Ecto neural progenitor cell (in vitro differentiated cells): ENCODE measurements at places on chromosomes 5 and 9.

DNA sequence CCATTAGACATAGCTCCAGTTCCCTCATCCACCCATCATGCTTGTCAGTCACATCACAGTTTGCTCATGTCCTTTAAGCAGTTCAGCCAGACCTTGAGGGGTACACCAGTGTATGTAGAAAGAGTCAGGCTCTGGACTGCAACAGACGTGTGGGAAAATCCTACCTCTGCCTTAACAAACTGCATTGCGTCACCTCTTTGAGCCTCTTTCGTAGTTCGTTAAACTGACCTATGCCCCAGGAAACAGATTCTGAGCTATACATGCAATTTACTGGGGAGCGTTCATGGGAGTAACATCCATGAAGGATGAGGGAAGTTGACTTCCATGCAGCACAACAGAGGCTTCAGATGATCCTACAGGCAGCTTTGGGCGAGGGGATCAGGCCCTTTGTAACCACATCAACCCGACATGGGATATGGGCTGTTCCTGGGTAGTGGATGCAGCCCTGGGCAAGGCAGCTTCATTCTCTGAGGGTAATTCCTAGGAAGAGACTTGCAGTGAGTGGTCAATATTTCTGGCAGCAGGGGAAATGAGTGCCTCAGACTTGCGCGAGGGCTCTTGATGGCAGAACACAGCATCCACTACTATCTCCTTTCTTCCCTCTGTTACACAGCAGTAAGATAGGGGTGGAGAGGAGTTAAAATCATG is 4.3 kb downstream of the SPINK4 start:
- no peak for DNase-seq

GRCh38 chr5:73380041-73380440 is 68.5 kb downstream of the FOXD1 start:
- DNase-seq, result no peak

GRCh38 chr5:20266066-20266465 is 278.1 kb upstream of the CDH18 start:
- no peak for DNase-seq

DNA sequence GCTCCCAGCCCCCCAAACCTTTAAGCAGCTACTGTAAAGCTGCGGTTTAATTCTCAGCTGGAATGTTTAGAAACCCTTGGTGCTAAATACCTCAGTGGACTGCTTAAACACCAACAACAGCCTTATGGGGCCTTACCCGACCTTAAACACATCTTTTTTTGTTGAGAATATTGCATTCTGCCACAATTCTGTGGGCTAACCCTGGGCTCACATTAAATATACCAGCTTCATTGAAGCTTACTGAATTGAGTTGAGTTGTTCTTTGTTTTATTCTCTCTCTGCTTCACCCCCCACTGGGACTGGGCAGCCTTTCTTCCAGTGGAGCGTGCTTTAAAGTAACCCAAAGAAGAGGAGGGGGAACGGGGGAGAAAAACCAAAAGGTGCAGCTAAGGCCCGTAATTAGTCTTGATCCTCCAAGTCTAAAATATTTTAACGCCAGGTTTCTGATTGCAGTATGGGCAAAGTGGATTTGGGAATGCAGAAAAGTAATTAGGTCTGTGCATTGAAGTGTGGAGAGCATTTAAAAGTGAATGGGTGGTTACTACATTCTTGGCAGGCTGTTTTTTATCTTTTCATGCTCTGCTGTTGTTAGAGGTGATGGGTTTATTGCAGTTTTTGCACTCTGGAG is 281.2 kb downstream of the NR2F1-AS1 start:
- peak; percentile 80 for DNase-seq

- no peak for DNase-seq
Observed at GRCh38 chr5:55344392-55344992, 36.7 kb downstream of the MTREX start.

- DNase-seq, result no peak
Observed at GRCh38 chr9:99973455-99973854, 67.0 kb downstream of the STX17 start.

DNA sequence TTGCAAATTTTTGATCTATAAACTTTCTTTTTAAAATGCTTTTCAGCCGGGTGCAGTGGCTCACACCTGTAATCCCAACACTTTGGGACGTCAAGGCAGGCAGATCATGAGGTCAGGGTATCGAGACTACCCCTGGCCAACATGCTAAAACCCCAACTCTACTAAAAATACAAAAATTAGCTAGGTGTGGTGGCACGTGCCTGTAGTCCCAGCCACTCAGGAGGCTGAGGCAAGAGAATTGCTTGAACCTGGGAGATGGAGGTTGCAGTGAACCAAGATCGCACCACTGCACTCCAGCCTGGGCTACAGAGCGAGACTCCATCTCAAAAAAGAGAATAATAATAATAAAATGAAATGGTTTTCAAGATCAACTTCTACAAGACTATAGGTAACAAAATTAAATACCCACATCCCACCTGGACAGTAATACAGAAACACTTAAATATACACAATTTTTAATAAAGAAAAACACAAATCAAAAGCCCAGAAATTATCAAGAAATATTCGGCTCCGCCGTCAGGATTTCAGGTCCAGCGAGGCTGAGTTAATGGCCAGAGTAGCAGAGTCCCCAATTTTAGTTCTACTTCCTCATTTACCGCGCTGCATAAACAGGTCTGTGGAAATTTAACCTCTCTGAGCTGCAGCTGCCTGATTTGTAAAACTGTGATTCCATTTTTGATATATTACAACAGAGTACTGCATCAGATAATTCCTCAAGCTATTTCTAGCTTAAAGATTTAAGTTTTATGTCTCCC is 4.0 kb downstream of the TUT7 start:
- DNase-seq, result no peak

- no peak for DNase-seq
Observed at GRCh38 chr5:109316634-109317033, 93.1 kb downstream of the PJA2 start.

DNA sequence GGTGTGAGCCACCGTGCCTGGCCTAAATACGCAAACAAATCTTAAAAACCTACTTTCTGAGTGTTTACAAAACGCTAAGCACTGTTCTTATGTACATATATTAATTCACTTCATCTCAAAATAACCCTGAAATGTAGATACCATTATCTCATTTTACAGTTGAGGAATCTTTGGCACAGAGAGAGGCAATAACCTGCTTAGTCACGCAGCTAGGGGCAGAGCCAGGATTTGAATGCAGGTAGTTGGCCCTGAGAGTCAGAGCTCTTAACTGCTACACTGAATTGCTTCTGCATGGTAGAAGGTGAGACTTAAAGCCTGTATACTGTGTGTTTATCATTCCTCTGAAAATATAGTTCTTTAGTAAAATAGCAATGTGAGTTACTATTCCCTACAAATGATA is 21.9 kb downstream of the ARHGEF37 start:
- DNase-seq, result no peak

- no peak for DNase-seq
Observed at GRCh38 chr5:4873652-4874051, 266.5 kb upstream of the ADAMTS16 start.

DNA sequence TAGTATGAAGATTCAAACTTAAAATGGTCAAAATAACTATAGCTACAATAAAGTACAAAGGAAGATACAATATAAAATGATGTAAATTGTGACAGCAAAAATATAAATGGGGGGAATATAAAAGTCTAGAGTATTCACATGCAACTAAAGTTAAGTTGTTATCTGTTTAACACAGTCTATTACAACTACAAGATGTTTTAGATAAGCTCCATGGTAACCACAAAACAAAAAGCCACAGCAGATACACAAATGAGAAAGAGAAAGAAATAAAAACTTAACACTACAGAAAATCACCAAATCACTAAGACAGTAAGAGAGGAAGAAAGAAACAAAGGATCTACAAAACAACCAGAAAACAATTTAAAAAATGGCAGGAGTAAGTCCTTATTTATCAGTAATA is 17.0 kb upstream of the SH3TC2 start:
- DNase-seq, result no peak

DNA sequence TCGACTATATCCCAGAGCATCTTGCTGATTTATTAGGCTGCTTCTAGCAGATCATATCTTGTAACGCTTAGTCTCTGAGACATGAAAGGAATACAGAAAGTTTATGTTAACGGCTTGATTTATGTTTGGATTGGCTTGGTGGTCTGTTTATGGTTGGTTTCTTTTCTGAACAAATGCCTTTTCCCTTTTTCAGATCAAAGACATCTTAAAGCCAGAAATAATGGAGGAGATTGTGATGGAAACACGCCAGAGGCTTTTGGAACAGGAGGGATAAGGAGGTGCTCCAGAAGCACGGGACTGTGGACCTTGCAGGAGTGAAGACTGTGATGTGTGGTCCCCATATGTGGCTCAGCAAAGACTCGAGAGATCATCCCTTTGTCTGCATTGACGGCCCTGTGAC is 9.9 kb downstream of the EXOSC2 start:
- no peak for DNase-seq

DNA sequence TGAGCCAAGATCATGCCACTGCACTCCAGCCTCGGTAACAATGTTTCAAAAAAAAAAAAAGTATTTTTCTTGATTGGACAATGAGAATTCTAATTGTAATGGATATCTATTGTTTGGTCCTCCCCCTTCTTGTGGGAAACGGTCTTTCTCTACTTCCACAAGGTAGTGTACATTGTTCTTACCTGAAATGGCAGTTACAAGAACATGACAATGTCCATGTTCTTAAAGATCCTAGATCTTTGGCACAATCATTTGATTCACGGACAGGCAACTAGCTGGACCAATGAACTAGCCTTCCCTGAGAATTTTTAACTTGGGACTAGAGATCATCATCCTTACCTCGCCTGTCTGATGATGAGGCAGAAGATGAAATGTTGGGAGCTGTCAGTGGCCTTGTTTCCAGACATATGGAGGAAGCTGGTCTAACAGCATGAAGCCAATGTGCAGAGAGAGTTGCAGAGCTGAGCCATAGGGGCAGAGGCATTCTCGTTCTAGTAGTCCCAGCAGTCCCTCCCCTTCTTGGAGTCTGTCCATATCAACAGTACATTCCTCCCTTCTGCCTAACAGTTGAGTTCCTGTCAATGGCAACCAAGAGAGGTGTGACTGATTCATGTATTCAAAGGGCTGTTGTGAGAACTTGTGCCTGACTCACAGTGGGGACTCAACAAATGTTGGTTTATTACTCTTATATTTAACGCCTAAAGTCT is 2.1 kb upstream of the MARCHF6 start:
- DNase-seq, result no peak

DNA sequence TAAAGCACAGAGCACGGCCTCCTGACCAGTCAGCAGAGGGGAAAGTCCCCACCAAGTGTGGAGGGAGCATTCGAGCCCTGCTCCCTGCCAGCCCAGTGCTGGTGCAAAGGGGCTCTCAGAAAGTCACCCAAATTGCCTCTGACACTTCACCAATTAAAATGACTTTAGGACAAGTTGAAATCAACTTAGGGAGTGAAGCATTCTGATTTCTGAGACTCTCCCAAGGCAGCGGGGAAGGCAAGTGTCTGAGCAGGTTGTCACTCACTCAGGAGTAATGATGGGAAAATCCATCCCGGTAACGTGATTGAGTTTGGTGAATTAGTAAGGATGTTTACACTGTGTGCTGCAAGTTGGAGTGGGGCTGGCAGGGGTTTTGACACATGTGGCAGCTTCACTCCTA is 73.7 kb downstream of the PCDH1 start:
- no peak for DNase-seq

DNA sequence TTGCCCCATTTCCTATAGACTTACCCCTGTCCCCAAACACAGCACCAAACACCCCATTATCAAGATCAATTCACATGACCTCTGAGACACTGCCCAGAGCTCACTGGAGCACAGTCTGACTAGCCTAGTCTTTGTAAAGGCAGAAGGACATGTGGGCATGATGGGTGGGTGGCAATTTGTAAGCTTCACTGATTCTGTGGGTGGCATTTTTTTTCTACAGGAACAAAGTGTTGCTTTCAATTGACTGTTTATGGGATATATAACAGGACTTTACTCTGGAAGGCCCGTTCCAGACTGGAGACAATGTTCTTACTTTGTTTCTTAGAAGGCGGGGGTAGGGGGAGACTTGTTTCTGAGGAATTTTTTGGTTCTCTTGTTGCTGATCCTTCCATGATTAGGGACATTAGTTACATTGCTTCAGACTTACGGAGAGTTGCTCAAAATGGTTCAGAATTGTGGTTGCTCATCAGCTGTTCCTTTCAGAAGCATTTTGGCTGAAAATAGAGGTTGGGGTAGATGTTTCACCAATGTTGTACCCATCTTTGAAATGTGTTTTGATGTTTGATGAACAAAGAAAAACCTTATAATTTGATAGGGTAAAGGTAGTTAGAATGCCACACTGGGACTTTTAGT is 20.2 kb downstream of the NNT start:
- DNase-seq, result no peak

- no peak for DNase-seq
Observed at GRCh38 chr9:125910286-125910685, 163.1 kb downstream of the PBX3 start.

- DNase-seq, result peak; percentile 83
Observed at GRCh38 chr9:119968836-119969707, 599.8 kb upstream of the BRINP1 start.

DNA sequence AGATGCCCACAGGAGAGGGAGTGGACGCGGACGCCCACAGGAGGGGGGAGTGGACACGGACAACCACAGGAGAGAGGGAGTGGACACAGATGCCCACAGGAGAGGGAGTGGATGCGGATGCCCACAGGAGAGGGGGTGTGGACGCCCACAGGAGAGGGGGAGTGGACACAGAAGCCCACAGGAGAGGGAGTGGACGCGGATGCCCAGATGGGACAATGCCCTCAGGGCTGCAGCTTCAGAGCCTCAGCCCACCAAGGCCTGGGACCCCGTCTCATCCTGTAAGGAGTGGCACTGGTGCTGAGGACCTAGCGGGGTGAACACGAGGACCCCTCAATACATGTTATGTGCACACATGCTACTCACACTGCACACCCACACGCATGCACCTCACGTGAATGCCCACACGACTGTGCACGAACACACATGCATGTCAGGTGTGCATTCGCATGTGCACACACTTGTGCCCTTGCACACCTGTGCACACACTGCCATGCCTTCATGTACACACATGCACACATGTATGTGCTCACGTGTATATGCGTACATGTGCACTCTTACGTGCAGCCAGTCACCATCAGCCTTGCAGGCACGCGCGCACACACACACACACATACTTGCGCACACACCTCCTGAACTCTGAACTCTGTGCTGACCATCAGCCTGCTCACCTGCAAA is 34.8 kb downstream of the SLC6A18 start:
- DNase-seq, result no peak

DNA sequence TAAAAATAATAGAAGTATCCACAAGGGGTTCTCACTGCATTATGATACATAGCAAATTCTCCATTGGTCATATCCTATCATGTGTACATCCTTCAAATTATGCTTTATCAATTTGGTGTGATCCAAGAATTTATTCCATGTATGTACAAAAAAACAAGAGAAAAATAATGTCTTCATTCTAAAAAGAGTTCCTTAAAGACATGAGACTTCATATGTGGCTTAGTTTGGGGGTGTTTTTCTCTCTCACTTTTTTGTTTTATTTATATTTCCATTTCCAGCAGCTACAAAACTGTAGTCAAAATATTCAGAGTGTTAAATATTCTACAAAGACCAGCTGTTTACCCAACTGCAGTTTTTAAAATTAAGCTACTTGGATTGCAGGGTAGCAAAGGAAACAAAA is 972.0 kb downstream of the DTWD2 start:
- DNase-seq, result no peak
